Ovary (tissue), 10 donors: ENCODE measurements at places on chromosomes 4 and X. TPM values are rescaled to one million over a fixed set of nuclear protein-coding genes. Genes with fewer than 3 reads are reported as not detected.

The MED12 gene
- polyA plus RNA-seq: 27.8 TPM

- H3K27ac ChIP-seq: no peak overlapping the region
- no peaks in the 10 kb centered on the region for H3K36me3 ChIP-seq
- no peak overlapping the region for H3K4me3 ChIP-seq
- H3K4me1 ChIP-seq: no peaks in the 10 kb centered on the region
- H3K27me3 ChIP-seq: no peaks in the 10 kb centered on the region
These were observed 39.7 kb downstream of the VSIG4 start for GRCh38 chrX:66000178-66000577.

GRCh38 chrX:153900831-153901752 is 3.4 kb upstream of the AVPR2 start:
- no peaks in the 10 kb centered on the region for H3K36me3 ChIP-seq
- H3K4me3 ChIP-seq: no peak overlapping the region
- H3K27me3 ChIP-seq: no peaks in the 10 kb centered on the region
- H3K4me1 ChIP-seq: no peaks in the 10 kb centered on the region

- H3K36me3 ChIP-seq: no peaks in the 10 kb centered on the region
- H3K4me3 ChIP-seq: no peak overlapping the region
- H3K27me3 ChIP-seq: no peaks in the 10 kb centered on the region
- DNase-seq: no peak
- no peak overlapping the region for H3K27ac ChIP-seq
These were observed 19.9 kb upstream of the CLDN34 start for GRCh38 chrX:9947131-9947794.

- no peak overlapping the region for H3K4me3 ChIP-seq
- no peak for DNase-seq
- no peaks in the 10 kb centered on the region for H3K36me3 ChIP-seq
These were observed 50.7 kb downstream of the SEPSECS start for GRCh38 chr4:25109511-25109910.

- no peak overlapping the region for H3K27ac ChIP-seq
- DNase-seq: no peak
- no peaks in the 10 kb centered on the region for H3K4me1 ChIP-seq
These were observed 318.4 kb downstream of the PPP3CA start for GRCh38 chr4:101028886-101029285.

The WNK3 gene
- 1.8 TPM for polyA plus RNA-seq

GRCh38 chrX:100926453-100926852 is 2.3 kb downstream of the XKRX start:
- no peaks in the 10 kb centered on the region for H3K4me1 ChIP-seq
- no peaks in the 10 kb centered on the region for H3K27me3 ChIP-seq
- no peaks in the 10 kb centered on the region for H3K36me3 ChIP-seq
- no peak overlapping the region for H3K27ac ChIP-seq

DNA sequence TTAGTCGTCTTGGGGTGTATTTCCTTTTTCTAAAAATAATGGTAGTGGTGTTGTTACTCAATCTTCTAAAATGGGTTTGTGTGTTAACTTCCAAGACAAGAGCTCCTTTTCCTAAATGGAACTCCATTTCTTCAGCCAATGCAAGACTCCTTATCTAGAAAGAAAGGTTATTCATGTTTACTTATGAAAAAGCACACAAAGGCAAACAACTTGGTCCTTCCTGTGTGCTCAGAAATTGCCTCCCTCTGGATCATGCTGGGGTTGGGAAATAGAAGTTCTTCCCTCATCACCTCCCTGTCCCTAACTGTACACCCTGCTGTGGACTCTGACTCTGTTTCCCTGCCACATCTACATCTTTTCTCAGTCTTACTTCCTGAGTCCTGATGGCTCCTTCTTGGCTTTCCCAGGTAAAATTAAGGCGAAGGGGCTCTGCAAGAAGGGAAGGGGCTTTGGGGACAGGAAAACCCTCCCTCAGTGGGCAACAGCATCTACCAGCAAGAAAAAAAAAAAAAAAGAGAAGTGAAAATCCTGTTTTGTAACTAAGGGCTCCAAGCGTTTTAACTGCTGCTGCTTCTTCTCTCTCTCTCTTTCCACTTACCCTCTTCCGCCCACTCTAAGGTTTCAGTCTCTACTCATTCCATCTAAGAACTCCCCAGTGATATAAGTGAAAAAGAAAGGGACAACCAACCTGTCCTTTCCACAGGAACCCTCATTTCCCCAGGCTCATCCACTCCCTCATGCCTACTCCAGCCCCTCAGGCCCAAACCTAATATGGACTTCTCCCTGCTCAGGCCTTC is 19.8 kb upstream of the TASL start:
- H3K36me3 ChIP-seq: no peaks in the 10 kb centered on the region
- H3K27ac ChIP-seq: no peak overlapping the region
- no peak for DNase-seq
- H3K4me3 ChIP-seq: no peak overlapping the region

- no peaks in the 10 kb centered on the region for H3K36me3 ChIP-seq
- peak; percentile 4 for DNase-seq
- no peaks in the 10 kb centered on the region for H3K4me1 ChIP-seq
- no peak overlapping the region for H3K27ac ChIP-seq
- H3K27me3 ChIP-seq: no peaks in the 10 kb centered on the region
These were observed 132.7 kb downstream of the CPZ start for GRCh38 chr4:8725071-8725841.

- H3K36me3 ChIP-seq: no peaks in the 10 kb centered on the region
- no peak overlapping the region for H3K4me3 ChIP-seq
- H3K27me3 ChIP-seq: no peaks in the 10 kb centered on the region
- H3K4me1 ChIP-seq: no peaks in the 10 kb centered on the region
These were observed 107.7 kb downstream of the FRMPD4 start for GRCh38 chrX:12245650-12246645.

- no peak overlapping the region for H3K27ac ChIP-seq
- no peaks in the 10 kb centered on the region for H3K36me3 ChIP-seq
- peaks cover 10% of the 10 kb centered on the region for H3K4me1 ChIP-seq
- no peak overlapping the region for H3K4me3 ChIP-seq
- no peaks in the 10 kb centered on the region for H3K27me3 ChIP-seq
These were observed 37.1 kb downstream of the TRIM2 start for GRCh38 chr4:153241295-153241694.

- no peaks in the 10 kb centered on the region for H3K36me3 ChIP-seq
- peak; percentile 77 for DNase-seq
- peak overlapping the region; percentile 75 for H3K27ac ChIP-seq
- peaks cover 9% of the 10 kb centered on the region for H3K4me1 ChIP-seq
- H3K4me3 ChIP-seq: no peak overlapping the region
- no peaks in the 10 kb centered on the region for H3K27me3 ChIP-seq
These were observed 13.6 kb downstream of the UVSSA start for GRCh38 chr4:1360423-1361283.

The FAT1 gene
- 20.5 TPM for polyA plus RNA-seq

DNA sequence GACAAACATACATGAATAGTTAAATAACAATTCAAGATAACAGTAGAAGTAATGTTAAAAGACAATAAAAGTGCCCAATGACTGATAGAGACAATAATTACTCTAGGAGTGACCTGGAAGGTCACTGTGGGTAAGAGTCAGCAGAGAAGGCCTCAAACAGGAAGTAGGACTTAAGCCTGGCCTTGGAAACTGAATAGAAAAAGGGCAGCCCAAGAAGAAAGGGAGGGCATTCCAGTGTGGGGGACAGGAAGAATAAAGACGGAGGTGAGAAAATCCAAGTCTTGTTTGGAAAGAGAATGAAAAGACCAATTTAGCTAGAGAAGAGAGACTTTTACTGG is 6.0 kb downstream of the P2RY4 start:
- no peaks in the 10 kb centered on the region for H3K4me1 ChIP-seq
- no peaks in the 10 kb centered on the region for H3K27me3 ChIP-seq
- DNase-seq: no peak
- H3K4me3 ChIP-seq: no peak overlapping the region
- no peak overlapping the region for H3K27ac ChIP-seq

The EDA gene
- 8.4 TPM for polyA plus RNA-seq

The RNF128 gene
- polyA plus RNA-seq: 0.24 TPM

The CC2D2A gene
- 9.4 TPM for polyA plus RNA-seq

The PLP1 gene
- 11.1 TPM for polyA plus RNA-seq

GRCh38 chr4:83591056-83591455 is 55.1 kb downstream of the GPAT3 start:
- no peaks in the 10 kb centered on the region for H3K4me1 ChIP-seq
- no peaks in the 10 kb centered on the region for H3K27me3 ChIP-seq
- no peak overlapping the region for H3K27ac ChIP-seq
- H3K4me3 ChIP-seq: no peak overlapping the region

The ARMCX5 gene
- 10.2 TPM for polyA plus RNA-seq

DNA sequence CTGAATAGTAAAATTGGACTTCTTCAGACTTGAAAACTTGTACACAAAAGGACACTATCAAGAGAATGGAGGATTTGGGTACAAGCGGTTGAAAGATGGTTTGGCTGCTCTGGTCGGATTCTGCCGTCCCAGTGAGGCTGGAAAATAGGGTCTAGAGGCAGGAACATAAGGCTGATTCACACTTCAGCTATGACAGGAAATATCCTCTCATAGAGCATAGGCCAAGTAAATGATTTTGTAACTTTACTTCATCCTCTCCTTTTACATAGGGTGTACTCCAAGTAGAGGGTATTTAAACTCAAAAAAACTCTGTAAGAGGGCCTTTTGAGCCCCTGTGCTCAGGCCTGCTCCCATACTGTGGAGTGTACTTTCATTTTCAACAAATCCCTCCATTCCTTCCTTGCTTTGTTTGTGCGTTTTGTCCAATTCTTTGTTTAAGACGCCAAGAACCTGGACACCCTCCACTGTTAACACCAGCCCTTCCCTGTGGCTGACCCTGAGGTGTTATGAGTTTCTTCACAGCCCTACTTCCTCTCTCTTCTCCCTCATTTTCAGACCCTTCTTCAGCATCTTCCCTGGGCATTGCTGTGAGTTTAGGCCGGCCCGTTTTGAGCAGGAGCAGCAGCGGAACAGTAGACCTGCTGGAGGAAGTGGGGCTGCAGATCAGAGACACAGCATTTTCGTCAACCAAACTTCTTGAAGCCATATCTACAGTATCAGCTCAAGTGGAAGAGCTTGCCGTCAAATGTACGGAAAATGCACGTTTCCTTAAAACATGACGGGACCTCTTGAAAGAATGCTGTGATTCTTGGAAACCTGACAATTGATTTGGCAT is 7.2 kb downstream of the PGAM4 start:
- H3K4me3 ChIP-seq: no peak overlapping the region
- H3K27ac ChIP-seq: no peak overlapping the region
- H3K27me3 ChIP-seq: no peaks in the 10 kb centered on the region
- H3K4me1 ChIP-seq: no peaks in the 10 kb centered on the region

The GRIA3 gene
- 1.2 TPM for polyA plus RNA-seq

- H3K27ac ChIP-seq: no peak overlapping the region
- no peak overlapping the region for H3K4me3 ChIP-seq
- no peak for DNase-seq
- H3K36me3 ChIP-seq: no peaks in the 10 kb centered on the region
- no peaks in the 10 kb centered on the region for H3K27me3 ChIP-seq
These were observed 1665.0 kb upstream of the TENM3 start for GRCh38 chr4:180578175-180578574.

- H3K4me1 ChIP-seq: peaks cover 16% of the 10 kb centered on the region
- H3K27me3 ChIP-seq: no peaks in the 10 kb centered on the region
- no peak for DNase-seq
- H3K36me3 ChIP-seq: no peaks in the 10 kb centered on the region
These were observed 2.7 kb upstream of the SPON2 start for GRCh38 chr4:1174941-1175634.

The GASK1B gene
- 170 TPM for polyA plus RNA-seq

The DOK7 gene
- 0.19 TPM for polyA plus RNA-seq

The SPATA18 gene
- 4.8 TPM for polyA plus RNA-seq

The FGFBP2 gene
- 1.7 TPM for polyA plus RNA-seq

- no peak overlapping the region for H3K27ac ChIP-seq
- no peaks in the 10 kb centered on the region for H3K36me3 ChIP-seq
- peaks cover 2% of the 10 kb centered on the region for H3K4me1 ChIP-seq
- H3K27me3 ChIP-seq: no peaks in the 10 kb centered on the region
These were observed 165.0 kb downstream of the RAPGEF2 start for GRCh38 chr4:159267869-159268285.

The HSFX1 gene
- 0.73 TPM for polyA plus RNA-seq

The SSX2B gene
- not detected for polyA plus RNA-seq

The PLXNB3 gene
- polyA plus RNA-seq: 0.79 TPM

DNA sequence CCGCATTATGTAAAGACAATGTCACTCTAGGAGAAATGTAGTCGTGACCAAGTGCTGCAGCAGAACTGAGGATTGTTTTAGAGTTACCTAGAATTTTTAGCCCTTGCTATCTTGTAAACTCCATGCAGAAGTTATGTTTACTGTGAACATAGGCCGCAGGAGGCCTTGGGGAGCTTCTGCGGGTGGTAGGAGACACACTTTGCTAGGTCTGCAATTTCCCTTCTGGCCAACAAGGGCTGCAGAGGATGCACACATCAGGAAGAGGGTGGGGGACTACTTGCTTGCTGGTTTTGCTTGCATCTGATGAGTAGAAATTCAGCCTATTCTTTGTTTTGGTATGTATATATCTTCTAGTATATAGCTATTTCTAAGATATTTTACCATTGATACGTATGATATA is 23.1 kb downstream of the BANK1 start:
- H3K4me1 ChIP-seq: no peaks in the 10 kb centered on the region
- H3K27ac ChIP-seq: no peak overlapping the region
- no peak for DNase-seq

- no peak overlapping the region for H3K27ac ChIP-seq
- H3K36me3 ChIP-seq: no peaks in the 10 kb centered on the region
- no peaks in the 10 kb centered on the region for H3K4me1 ChIP-seq
- H3K4me3 ChIP-seq: no peak overlapping the region
These were observed 18.4 kb downstream of the MAGEB17 start for GRCh38 chrX:16185725-16186136.

- no peaks in the 10 kb centered on the region for H3K4me1 ChIP-seq
- H3K36me3 ChIP-seq: no peaks in the 10 kb centered on the region
- H3K27me3 ChIP-seq: no peaks in the 10 kb centered on the region
These were observed 601 bp upstream of the FGFBP2 start for GRCh38 chr4:15963576-15963975.

DNA sequence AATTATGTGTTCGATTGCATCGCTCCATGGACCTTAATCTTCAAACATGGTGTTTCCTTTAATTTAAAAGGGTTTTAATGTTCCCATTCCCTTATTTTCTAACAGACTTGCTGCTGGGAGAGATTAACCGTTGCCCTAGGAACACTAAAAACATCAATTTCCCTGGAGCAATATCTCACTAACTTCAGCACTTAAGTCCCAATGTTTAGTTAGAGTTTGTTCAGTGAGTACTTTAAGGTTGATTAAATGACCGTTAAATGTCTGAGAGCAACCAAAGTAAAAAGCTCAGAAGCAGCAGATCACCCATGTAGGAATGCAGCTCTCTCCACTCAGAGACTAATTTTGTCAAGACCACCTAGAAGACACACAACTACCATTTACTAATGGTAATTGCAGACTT is 111.2 kb upstream of the PDE5A start:
- H3K27ac ChIP-seq: no peak overlapping the region
- no peaks in the 10 kb centered on the region for H3K36me3 ChIP-seq
- no peak for DNase-seq

The PCDH7 gene
- 5.9 TPM for polyA plus RNA-seq

DNA sequence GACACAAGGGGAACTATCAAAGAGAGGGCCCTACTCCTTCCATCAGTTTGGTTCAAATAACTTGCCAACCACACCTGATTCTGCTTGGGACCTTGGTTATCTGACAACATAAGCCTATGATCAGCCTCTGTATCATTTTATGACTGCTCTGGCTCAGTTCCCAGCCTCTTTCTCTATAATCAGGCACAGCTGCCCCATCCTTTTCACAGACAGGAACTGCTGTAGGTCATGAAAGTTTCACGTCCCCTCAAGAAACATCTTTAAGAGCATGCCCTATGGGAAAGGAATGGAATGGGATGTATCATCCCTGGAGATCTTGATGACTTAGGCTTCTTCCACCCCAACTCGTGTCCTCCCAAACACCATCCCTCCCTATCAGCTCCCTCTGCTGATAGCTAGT is 243.4 kb downstream of the AR start:
- H3K4me1 ChIP-seq: no peaks in the 10 kb centered on the region
- H3K36me3 ChIP-seq: no peaks in the 10 kb centered on the region
- H3K4me3 ChIP-seq: no peak overlapping the region
- no peak overlapping the region for H3K27ac ChIP-seq
- no peaks in the 10 kb centered on the region for H3K27me3 ChIP-seq

- no peaks in the 10 kb centered on the region for H3K4me1 ChIP-seq
- H3K27ac ChIP-seq: no peak overlapping the region
- no peaks in the 10 kb centered on the region for H3K27me3 ChIP-seq
These were observed 501.6 kb upstream of the SMIM31 start for GRCh38 chr4:164252286-164252685.
